ENCODE measurements at places on chromosomes 2 and 18. TPM values are rescaled to one million over a fixed set of nuclear protein-coding genes. Genes with fewer than 3 reads are reported as not detected.

DNA sequence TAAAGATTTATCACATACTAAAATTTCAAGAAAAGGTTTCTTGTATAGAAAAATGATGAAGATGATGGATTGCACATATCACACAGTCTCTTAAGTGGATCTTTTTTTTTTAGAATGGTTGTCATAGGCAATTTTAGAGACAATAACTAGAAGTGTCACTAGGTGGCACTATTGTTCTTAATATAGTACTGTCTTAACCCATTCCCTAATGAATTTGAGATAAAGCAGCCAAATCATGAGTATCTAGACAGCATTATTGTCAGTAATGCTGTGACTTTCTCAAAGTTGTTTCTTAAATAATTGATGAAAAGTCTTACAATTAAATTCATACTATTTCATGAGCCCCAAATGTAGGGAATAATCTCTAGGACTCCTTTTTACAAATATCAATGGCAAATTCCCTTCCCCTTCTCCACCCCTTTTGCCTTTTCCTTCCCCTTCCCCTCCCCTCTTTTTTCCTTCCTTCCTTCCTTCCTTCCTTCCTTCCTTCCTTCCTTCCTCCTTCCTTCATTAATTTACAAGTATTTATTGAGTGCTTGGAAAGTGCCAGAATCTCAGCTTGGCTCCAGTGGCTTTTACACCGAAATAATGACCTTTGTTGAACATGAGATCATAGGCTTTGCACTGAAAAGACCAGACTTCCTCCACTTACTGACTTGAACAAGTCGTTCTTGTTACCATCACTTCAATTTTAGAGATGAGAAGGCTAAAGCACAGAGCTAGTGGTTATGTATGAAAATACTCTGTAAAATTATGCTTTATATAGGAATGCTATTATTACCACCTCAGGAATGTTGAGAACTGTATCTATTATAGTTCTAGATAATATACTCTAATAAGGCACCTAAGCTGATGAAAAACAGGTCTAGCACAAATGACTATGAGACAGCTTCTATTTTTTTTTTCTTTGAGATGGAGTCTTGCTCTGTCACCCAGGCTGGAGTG, 19.8 kb downstream of the MYL12B start:
- peak; percentile 77 for DNase-seq

- no peak for DNase-seq
Observed at GRCh38 chr2:8965216-8965969, 38.1 kb downstream of the MBOAT2 start.

Gene CRYGC
- not detected for total RNA-seq

Gene UGT1A6
- total RNA-seq: not detected

- no peak for DNase-seq
Observed at GRCh38 chr2:84889332-84889731, 8.4 kb upstream of the TRABD2A start.

Measured in RPMI7951 (cell line).